ENCODE measurements at places on chromosomes 4 and X. TPM values are rescaled to one million over a fixed set of nuclear protein-coding genes. Genes with fewer than 3 reads are reported as not detected.

The XAGE2 gene
- not detected for total RNA-seq

The FGA gene
- not detected for total RNA-seq

The SORBS2 gene
- 128 TPM for total RNA-seq

The SLC34A2 gene
- total RNA-seq, result not detected

The PRIMPOL gene
- 46.7 TPM for total RNA-seq

The ZNF718 gene
- 22.0 TPM for total RNA-seq

The TMEM255A gene
- 1.6 TPM for total RNA-seq

The OPRPN gene
- not detected for total RNA-seq

The ARHGAP6 gene
- total RNA-seq, result 14.6 TPM

Measured in spleen (tissue), 13 donors.